ENCODE measurements at places on chromosomes 16 and 17. TPM values are rescaled to one million over a fixed set of nuclear protein-coding genes. Genes with fewer than 3 reads are reported as not detected.

DNA sequence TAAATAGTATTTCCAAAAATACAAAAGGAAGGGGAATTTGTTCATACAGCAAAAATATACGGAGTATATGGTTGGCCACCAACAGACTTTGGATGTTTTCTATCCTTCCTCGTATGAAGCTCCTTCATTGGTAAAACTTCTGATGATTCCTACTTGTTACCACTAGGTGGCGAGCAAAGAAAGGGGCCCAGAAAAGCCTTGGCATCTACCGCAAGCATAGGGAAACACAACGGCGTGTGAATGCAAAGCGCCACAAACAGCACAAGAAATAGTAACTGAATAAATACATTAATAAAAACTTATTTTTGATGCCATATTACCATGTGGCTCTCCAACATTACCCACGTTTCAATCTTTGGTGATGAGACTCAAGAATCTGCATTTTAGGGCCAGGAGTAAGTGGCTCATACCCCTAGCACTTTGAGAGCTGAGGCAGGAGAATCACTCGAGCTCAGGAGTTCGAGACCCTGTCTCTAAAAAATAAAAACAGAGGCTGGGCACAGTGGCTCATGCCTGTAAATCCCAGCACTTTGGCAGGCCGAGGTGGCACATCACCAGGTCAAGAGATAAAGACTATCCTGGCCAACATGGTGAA is 34.5 kb downstream of the YWHAE start:
- no peak overlapping the region for H3K4me3 ChIP-seq
- no peak overlapping the region for H3K27ac ChIP-seq
- DNase-seq, result peak; percentile 68
- H3K4me1 ChIP-seq, result peaks cover 99% of the 10 kb centered on the region
- no peaks in the 10 kb centered on the region for H3K27me3 ChIP-seq

DNA sequence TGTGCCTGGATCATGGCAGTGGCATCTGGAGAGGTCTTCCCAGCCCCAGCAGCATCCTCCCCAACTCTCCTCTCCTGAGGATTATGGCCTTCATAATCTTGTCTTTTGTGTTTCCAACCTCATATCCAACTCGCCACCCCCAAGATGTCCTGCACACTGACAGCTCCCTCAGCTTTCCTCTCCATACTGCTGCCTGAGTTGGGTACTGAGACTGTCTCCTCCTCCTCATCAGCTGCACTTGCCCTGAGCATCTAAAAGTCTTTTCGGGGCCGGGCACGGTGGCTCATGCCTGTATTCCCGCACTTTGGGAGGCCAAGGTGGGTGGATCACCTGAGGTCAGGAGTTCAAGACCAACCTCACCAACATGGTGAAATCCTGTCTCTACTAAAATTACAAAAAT is 2.0 kb downstream of the CD300LB start:
- H3K27ac ChIP-seq, result no peak overlapping the region
- no peaks in the 10 kb centered on the region for H3K4me1 ChIP-seq

GRCh38 chr16:84292011-84292410 is 2.7 kb upstream of the WFDC1 start:
- H3K4me3 ChIP-seq, result no peak overlapping the region
- no peak overlapping the region for H3K27ac ChIP-seq
- H3K27me3 ChIP-seq, result peaks cover 37% of the 10 kb centered on the region
- DNase-seq, result no peak

- H3K4me3 ChIP-seq, result no peak overlapping the region
- no peak for DNase-seq
- H3K4me1 ChIP-seq, result peaks cover 10% of the 10 kb centered on the region
- H3K27ac ChIP-seq, result no peak overlapping the region
- no peaks in the 10 kb centered on the region for H3K36me3 ChIP-seq
Observed at GRCh38 chr17:49190932-49191331, 19.4 kb downstream of the GNGT2 start.

GRCh38 chr17:74763565-74764387 is 12.4 kb downstream of the NAT9 start:
- DNase-seq, result no peak
- H3K27ac ChIP-seq, result no peak overlapping the region
- peaks cover 33% of the 10 kb centered on the region for H3K4me1 ChIP-seq
- H3K36me3 ChIP-seq, result peaks cover 11% of the 10 kb centered on the region

- peaks cover 5% of the 10 kb centered on the region for H3K4me1 ChIP-seq
- DNase-seq, result peak; percentile 29
- H3K4me3 ChIP-seq, result no peak within 1 kb of the TSS
- peaks cover 49% of the 10 kb centered on the region for H3K36me3 ChIP-seq
- no peak within 1 kb of the TSS for H3K27ac ChIP-seq
- H3K27me3 ChIP-seq, result no peaks in the 10 kb centered on the region
Observed at GRCh38 chr17:58487589-58488427, at the start of gene HSF5. Gene HSF5, minus strand, starts transcription at chr17:58488408. Its CDS starts 134 bp downstream, at chr17:58488274.

DNA sequence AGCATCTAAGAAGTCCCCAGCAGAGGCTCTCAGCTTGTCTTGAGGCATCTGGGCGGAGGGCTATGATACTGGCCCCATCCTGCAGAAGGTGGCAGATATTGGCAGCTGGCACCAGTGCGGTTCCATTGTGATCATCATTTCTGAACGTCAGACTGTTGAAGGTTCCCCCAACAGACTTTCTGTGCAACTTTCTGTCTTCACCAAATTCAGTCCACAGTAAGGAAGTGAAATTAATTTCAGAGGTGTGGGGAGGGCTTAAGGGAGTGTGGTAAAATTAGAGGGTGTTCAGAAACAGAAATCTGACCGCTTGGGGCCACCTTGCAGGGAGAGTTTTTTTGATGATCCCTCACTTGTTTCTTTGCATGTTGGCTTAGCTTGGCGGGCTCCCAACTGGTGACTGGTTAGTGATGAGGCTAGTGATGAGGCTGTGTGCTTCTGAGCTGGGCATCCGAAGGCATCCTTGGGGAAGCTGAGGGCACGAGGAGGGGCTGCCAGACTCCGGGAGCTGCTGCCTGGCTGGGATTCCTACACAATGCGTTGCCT is at the start of gene CIITA:
CIITA (plus strand) TSS at position 404 of the 543 bp plus-strand sequence; CDS start at position 533, 129 bp downstream.
- H3K4me1 ChIP-seq, result peaks cover 4% of the 10 kb centered on the region
- H3K27me3 ChIP-seq, result no peaks in the 10 kb centered on the region
- H3K36me3 ChIP-seq, result no peaks in the 10 kb centered on the region
- peak; percentile 73 for DNase-seq
- H3K27ac ChIP-seq, result peak within 1 kb of the TSS; percentile 83
- H3K4me3 ChIP-seq, result no peak within 1 kb of the TSS

DNA sequence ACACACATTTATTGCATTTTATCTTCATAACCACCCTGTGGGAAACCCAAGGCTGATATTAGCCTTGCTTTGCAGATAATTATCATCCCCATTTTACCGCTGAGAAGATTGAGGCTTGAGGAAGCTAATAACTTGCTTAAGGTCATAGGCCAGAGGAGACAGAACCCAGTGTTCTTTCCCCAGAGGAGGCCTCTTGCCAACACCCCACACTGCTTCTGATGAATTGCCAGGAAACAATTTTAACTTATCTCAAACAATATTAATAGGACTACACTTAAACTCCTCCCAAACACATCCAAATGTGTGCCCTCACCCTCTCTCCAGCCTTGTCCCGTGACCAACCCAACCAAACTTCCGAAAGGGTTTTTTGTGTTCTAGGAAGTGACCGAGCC is 2.1 kb upstream of the SPG7 start:
- H3K27me3 ChIP-seq, result no peaks in the 10 kb centered on the region
- peak overlapping the region; percentile 97 for H3K4me3 ChIP-seq
- H3K27ac ChIP-seq, result peak overlapping the region; percentile 98
- peaks cover 59% of the 10 kb centered on the region for H3K4me1 ChIP-seq

GRCh38 chr16:28504707-28505404 is 1.8 kb downstream of the IL27 start:
- H3K27ac ChIP-seq, result no peak overlapping the region
- peak overlapping the region; percentile 16 for H3K4me3 ChIP-seq
- H3K27me3 ChIP-seq, result no peaks in the 10 kb centered on the region
- H3K36me3 ChIP-seq, result no peaks in the 10 kb centered on the region
- H3K4me1 ChIP-seq, result no peaks in the 10 kb centered on the region

DNA sequence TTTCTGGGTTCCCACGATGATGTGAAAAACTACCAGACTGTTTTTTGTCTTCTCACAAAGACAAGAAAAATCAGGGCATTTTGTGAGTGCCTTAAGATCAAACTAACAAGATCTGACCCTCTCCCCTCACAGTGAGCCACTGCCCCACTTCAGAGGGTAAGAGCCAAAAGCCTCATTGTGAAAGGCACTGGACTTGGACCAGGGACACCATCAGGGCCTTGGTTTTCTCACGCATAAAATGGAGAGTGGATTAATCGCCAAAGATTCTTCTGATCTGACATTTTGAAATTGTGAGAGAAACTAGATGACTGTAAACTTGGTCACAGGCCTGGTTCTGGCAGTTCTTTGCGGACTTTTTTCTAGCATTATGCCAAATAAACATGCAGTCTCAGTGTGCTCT is 21.0 kb upstream of the ENDOV start:
- H3K36me3 ChIP-seq, result peaks cover 39% of the 10 kb centered on the region
- H3K27me3 ChIP-seq, result no peaks in the 10 kb centered on the region

DNA sequence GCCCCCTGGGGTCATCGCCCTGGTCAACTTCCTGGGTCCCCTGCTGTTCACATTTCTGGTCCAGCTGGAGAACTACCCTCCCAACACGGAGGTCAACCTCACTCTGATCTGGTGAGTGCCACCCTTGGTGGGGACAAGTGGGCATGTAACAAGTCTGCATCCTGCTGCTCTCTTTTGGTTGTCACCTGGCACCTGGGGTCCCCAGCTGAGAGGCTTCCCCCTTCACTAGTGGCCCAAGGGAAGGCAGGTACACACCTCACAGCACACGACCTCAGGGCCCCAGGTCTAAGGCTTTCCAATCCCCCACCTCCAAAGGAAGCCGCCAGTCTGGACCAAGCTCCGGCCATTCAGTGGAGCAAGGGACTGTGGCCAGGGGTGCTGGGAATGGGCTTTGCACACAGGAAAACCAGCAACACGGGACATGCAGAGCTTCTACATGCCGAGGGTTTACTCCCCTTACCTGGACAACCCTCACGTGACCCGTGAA is 4.4 kb downstream of the TMC8 start:
- no peak for DNase-seq
- peaks cover 46% of the 10 kb centered on the region for H3K4me1 ChIP-seq
- peak overlapping the region; percentile 20 for H3K27ac ChIP-seq
- H3K27me3 ChIP-seq, result peaks cover 3% of the 10 kb centered on the region

DNA sequence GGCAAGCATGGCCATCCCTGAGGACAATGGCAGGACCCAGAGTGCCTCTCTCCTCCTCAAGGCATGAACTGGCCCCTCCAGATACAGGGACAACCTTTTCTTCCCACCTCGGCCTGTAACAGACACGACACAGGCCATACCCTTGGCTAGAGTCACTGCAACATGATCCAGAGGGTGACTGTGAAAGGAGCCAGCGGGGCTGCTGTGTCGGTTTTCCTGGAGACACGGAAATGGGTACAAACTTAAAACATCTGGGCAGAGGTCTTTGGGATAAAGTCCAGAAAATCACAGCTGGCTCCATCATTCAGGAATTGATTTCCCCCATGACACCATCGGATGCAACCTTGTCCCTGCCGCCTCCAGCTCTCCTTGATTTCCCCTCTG is 5.3 kb downstream of the CEP295NL start:
- no peak for DNase-seq
- H3K4me3 ChIP-seq, result no peak overlapping the region
- no peaks in the 10 kb centered on the region for H3K27me3 ChIP-seq
- peaks cover 71% of the 10 kb centered on the region for H3K4me1 ChIP-seq
- H3K27ac ChIP-seq, result no peak overlapping the region

DNA sequence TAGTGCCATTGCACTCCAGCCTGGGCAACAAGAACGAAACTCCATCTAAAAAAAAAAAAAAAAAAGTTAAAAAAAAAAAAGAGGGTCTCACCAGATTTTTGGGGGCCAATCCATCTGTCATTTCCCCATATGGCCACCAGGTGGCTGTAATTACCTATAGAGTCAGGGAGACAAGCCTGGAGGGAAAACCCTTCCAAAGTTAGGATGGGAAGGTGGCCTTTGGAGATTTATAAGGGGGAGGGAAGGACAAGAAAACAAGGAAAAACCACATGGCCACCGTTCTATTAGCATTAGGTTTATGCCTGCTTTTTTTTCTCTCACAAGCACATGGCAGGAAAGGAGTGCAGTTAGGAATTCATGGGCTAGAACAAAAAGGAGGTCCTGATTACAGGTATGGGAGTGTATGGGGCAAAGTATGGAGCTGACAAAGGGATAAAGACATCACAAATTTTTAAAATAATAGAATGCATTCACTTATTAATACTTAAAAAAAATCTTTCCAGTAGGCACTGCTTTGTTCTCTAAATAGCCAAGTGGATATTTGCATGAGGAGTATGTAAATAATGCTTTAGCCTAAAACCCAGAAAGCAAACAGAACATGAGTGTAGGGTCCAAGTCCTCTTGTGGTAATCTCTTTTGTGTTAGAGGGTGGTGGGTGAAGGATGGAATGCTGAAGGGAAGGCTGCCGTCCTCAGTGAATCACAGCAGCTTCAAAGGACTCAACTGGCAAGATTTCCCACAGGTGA is 5.1 kb downstream of the CYB5D1 start:
- DNase-seq, result no peak
- no peak overlapping the region for H3K27ac ChIP-seq
- peaks cover 16% of the 10 kb centered on the region for H3K4me1 ChIP-seq
- no peak overlapping the region for H3K4me3 ChIP-seq
- no peaks in the 10 kb centered on the region for H3K36me3 ChIP-seq

GRCh38 chr16:69909760-69910159 is 41.4 kb upstream of the CLEC18A start:
- DNase-seq, result no peak
- no peaks in the 10 kb centered on the region for H3K27me3 ChIP-seq
- no peak overlapping the region for H3K4me3 ChIP-seq
- H3K4me1 ChIP-seq, result no peaks in the 10 kb centered on the region

DNA sequence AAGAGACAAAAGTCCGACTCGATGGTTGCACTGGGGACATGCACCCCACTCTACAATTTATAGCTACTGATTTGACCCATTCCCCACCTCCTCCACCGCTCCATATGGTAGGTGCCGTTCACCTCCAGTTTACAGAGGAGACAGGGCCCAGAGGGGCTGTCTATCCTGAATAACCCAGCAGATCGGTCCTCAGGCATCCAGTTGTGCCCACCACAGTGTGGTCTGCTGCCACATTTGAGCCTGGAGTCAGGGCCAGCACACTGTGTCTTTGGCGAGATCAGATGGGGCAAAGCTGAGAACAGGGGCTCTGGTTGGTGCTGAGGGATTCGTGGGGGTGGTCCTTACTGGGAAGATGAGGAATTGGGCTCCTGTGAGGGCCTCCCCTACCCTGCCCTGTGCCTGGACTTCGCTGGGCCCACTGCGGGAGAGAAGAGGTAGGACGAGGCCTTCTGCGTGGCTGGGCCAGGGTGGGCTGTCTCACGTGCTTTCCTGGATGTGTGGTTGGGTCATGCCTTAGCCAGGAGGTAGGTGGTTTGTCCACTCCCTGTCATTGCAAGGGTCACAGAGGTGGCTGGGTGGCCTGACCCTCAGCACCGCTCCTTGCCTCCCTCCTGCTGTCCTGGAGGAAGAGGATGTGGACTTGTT is 2.8 kb downstream of the ADCY7 start:
- H3K4me1 ChIP-seq, result peaks cover 4% of the 10 kb centered on the region
- no peaks in the 10 kb centered on the region for H3K27me3 ChIP-seq
- H3K36me3 ChIP-seq, result no peaks in the 10 kb centered on the region
- H3K4me3 ChIP-seq, result no peak overlapping the region
- no peak for DNase-seq

GRCh38 chr17:10316801-10317542 is 55.8 kb downstream of the MYH13 start:
- no peaks in the 10 kb centered on the region for H3K36me3 ChIP-seq
- H3K27me3 ChIP-seq, result no peaks in the 10 kb centered on the region
- peak; percentile 46 for DNase-seq
- peaks cover 4% of the 10 kb centered on the region for H3K4me1 ChIP-seq

Gene TEKT1
- total RNA-seq, result not detected

Gene UTS2R
- total RNA-seq, result 3.7 TPM

Gene BLTP2
- 85.6 TPM for total RNA-seq

Gene CBX2
- total RNA-seq, result 3.0 TPM

Gene EEF2KMT
- total RNA-seq, result 4.7 TPM

Gene GJD3
- total RNA-seq, result 1.7 TPM

Gene SDK2
- total RNA-seq, result 4.2 TPM

Gene CFAP97D1
- total RNA-seq, result not detected

Gene CES3
- 1.0 TPM for total RNA-seq

Gene TAT
- total RNA-seq, result not detected

Gene SEPTIN12
- not detected for total RNA-seq

Measured in heart right ventricle (tissue), 16 donors.